NCI-H2081 treated with DMSO at 0.1 percent for 48 hours (cell line): ENCODE measurements at places on chromosomes 3 and 15.

- no peak for DNase-seq
These were observed 10.9 kb downstream of the RARB start for GRCh38 chr3:25438791-25439555.

DNA sequence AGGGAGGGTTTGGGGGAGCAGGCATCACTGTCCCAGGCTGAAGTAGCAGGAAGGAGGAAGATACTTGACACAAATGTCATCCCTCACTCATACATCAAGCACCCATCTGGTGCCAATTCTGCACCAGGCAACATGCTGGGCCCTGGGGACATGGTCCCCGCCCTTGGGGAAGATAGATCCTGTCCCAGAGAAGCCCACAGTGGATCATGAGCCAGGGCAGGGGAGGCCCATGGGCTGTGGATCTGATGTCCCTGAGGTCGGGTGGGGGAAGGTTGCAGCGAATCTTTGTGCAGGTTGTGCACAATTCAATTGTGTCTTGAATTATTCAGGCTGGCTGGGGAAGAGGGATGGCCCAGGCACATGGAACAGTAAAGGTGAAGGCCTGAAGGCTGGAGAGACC is 6.4 kb upstream of the CCDC33 start:
- no peak for DNase-seq

DNA sequence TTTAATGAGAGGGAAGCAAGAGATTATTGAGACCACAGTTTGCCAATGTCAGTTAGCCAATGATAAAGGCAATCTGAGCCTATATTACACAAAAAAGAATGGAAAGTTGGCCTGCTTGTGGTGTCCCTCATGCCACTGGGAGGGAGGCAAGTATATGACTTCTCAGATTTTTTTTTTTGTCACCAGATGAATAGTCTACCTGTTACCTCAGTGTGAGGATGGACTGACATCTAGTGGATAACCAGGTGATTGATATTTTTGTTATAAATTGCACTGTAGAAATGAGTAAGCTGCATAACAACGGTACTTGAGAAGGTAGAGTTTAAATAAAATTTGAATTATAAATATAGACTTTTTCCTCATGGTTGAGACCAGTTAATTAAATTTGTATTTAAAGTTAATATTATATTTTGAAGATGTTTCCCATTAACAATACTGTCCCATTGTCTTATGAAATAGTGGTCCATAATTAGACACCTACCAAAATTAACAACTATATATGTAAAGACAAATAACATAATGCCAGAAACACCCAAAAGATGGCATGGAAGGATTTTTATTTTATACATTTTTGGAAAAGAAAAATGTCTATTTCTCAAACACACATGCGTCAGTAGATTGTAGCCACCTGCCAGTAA is 237.8 kb upstream of the GADL1 start:
- no peak for DNase-seq

GRCh38 chr3:168398371-168399025 is 302.8 kb upstream of the GOLIM4 start:
- no peak for DNase-seq

GRCh38 chr3:117788061-117788460 is 1078.5 kb downstream of the TUSC7 start:
- DNase-seq: no peak

DNA sequence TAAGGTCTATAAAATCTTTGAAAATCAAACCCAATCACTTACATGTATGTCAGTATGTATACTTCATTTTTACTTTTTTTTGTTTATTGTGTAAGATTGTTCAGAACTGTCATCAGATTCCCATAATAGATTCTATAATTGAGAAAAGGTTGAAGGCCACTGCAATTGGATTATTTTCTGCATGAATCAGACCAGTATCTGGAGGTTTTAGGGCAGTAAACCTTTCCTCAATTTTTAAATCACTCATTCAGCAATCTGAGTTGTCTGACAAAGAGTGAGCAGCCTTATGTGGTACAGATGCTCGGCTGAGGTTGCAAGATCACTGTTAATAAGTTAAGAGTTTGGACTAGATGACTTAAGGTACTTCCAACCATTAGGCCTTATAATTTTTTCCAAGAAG is 96.0 kb downstream of the TP63 start:
- no peak for DNase-seq

GRCh38 chr15:26806151-26806550 is 33.3 kb upstream of the GABRB3 start:
- no peak for DNase-seq

DNA sequence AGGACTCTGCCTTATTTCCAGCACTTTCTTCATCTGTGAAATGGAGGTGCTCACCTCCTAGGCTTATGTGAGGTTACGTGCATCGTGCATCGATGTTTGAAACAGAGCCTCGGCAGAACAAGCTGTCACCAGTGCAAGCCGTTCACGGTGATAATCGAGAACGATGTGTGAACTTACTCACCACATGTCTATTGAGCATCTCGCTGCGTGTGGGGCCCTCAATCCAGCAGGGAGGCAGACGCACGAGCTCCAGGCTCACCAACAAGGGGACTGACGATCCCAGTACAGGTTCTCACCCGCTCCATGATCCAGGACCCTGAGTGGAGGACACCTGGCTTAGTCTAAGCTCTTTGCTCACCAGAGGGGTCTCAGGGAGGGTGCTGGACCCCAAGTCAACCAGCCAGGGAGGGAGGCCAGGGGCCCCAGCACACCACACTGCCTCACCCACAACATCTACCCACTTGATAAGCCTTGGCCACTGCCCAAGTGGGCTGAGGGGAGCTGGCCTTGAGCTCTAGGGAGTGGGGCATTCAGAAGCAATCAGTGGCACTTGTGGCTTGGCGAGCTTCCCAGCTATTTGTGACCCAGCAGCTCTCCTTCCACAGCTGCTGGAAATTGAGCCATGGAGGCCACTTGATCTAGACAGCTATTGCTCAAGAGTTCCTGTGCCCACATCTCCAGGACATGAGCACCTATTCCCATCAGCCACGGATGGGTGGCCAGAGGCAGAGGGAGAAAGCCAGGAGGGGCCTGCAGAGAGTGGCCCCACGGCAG is 34.4 kb upstream of the SLC6A1 start:
- no peak for DNase-seq

DNA sequence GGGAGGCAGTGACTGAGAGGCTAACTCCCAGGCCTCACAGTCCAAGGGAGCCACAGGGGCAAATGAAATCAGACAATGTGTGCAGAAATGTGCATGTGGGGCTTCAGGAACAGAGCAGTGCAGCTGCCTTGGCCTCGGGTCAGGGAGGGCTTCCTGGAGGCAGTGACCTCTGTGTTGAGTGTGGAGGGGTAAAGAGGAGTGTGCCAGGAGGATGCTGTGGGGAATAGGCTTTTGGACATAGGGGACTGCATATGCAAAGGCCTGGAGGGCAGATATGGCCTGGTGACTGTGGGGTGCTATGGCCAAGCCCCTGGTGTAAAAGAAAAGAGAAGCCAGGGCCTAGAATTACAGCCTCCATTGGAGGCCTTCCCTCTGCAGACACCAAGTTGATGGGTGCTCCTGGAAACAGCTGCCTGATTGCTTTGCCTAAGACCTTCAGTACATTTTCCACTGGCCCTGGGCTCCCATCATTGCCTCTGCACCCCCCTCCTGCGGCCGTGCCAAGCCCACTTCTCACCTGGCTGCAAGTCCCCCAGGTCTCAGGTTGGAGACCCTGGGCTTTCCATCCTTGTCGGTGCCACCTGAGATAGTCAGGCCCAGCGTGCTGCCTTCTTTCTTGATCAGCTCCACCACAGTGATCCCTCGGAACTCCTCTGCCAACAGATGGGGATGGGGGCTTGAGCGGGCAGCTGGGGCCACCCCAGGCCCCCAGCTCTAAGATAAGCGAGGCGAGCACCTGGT is 15.1 kb downstream of the GRIP2 start:
- DNase-seq: no peak

GRCh38 chr3:24316887-24317383 is 177.7 kb downstream of the THRB start:
- DNase-seq: no peak
